CD4-positive, alpha-beta T cell treated with Interleukin-17A for 4 hours (primary cell): ENCODE measurements at places on chromosomes 3 and 15.

DNA sequence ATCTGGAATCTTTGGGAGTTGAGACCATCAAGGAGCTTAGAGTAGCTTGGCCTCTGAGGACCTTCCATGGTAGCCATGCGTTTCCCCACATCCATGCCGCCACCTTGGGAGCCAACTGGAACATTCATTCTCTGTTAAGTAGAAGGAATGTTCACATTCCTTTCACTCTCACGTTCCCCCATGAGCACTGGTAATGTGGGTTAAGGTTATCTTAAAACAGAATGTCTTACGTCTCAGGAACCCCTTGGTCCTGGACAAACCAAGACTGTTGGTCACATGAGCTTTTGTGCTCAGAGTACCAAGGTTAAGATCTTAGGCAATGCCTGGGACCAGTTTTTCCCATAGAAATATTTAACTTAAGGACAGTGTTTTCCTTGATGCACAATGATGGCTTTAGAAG is 211.7 kb upstream of the UBE2E1 start:
- DNase-seq, result no peak

DNA sequence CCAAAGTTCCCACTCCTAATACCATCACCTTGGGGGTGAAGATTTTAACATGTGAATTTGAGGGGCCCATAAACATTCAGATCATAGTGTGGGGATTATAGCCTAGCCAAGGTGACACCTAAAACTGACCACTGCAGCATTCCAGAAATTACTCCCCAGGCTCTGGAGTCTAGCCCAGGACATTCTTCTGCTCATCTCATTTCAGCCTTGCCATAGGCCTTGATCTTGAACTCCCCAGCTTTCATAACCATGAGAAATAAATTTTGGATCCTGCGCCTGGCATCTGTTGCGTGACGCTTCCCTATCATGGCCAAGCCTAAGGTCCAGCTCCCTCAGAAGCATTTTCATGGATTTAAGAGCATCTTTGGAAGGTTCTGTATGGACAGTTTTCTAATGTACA is 502.9 kb upstream of the THBS1 start:
- DNase-seq, result no peak

- peak; percentile 64 for DNase-seq
Observed at GRCh38 chr15:85793641-85794597, 806 bp downstream of the KLHL25 start.

- DNase-seq, result no peak
Observed at GRCh38 chr3:100761951-100762350, 52.7 kb downstream of the TFG start.
